ENCODE measurements at places on chromosomes 12 and 14. TPM values are rescaled to one million over a fixed set of nuclear protein-coding genes. Genes with fewer than 3 reads are reported as not detected.

GRCh38 chr12:98154850-98155249 lies 360.5 kb upstream of the TMPO start:
- H3K36me3 ChIP-seq, result no peaks in the 10 kb centered on the region
- no peak overlapping the region for H3K4me3 ChIP-seq
- DNase-seq, result no peak
- no peaks in the 10 kb centered on the region for H3K4me1 ChIP-seq

DNA sequence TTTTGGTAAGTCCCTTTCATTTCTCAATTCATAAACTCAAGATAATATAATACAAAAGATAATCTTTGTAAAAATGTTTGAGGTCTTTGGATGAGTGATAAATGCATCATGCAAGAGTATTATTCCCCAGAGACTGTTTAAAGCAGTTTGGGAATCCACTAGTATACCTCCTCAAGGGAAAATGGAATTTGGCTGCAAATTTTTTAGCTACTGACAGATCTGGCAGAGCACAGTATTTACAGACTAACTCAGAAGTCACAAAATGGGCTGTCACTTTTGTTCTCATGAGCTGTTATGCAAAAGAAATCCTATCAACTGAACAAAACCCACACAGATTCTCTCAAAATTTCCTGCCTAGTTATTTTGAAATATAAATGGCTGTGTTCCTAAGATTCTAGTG lies 9.9 kb downstream of the SPIC start:
- no peaks in the 10 kb centered on the region for H3K4me1 ChIP-seq
- H3K27ac ChIP-seq, result no peak overlapping the region
- no peaks in the 10 kb centered on the region for H3K27me3 ChIP-seq
- no peak overlapping the region for H3K4me3 ChIP-seq
- peak; percentile 29 for DNase-seq

DNA sequence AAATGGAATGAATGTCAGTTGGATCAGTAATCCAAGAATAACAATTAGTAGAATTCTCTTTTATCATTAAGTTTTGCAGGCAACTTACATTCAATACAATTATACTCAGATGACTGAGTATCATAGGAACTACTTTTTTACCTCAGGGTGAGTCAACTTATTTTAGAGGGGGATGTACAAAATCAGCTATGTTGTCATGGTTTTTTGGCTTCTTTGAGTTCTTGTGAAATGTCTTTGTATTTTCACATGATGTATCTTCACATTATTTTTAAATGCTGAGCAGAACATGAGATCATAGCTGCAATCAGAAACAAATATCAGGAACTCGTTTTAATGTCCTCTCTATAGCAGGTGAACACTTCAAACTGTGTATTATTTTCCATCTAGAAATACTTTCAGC lies 65.3 kb upstream of the PTPRR start:
- peaks cover 35% of the 10 kb centered on the region for H3K4me1 ChIP-seq
- no peaks in the 10 kb centered on the region for H3K27me3 ChIP-seq
- peak overlapping the region; percentile 39 for H3K27ac ChIP-seq
- H3K36me3 ChIP-seq, result no peaks in the 10 kb centered on the region
- H3K4me3 ChIP-seq, result no peak overlapping the region
- peak; percentile 56 for DNase-seq

DNA sequence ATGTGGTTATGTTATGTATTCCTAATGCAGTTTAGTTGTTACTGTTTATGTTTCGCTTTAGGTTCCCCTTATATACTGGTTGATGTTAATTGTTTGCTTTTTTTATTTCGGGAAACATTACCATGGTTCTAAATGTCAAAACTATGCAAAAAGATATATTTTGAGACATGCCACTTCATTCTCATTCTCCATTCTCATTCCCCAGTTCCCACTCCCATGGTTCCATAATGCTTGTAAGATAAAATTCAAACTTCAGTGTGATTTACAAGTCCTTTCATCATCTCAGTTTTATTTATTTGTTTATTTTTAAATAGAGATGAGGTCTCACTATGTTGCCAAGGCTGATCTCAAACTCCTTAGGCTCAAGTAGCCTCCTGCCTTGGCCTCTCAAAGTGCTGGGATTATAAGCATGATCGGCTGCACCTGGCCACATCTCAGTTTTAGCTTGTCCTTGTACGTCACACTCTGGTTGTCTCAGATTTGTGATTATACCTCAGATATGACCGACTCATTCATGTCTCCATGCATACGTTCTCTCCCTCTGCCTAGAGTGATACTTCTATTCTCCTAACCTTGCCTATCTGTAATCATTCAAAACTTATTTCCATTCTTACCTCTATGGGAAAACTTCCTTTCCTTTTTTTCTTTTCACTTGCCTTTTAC lies 407.8 kb upstream of the RGS6 start:
- H3K4me3 ChIP-seq, result no peak overlapping the region
- no peak overlapping the region for H3K27ac ChIP-seq
- no peaks in the 10 kb centered on the region for H3K27me3 ChIP-seq
- DNase-seq, result no peak
- H3K36me3 ChIP-seq, result no peaks in the 10 kb centered on the region
- peaks cover 18% of the 10 kb centered on the region for H3K4me1 ChIP-seq

DNA sequence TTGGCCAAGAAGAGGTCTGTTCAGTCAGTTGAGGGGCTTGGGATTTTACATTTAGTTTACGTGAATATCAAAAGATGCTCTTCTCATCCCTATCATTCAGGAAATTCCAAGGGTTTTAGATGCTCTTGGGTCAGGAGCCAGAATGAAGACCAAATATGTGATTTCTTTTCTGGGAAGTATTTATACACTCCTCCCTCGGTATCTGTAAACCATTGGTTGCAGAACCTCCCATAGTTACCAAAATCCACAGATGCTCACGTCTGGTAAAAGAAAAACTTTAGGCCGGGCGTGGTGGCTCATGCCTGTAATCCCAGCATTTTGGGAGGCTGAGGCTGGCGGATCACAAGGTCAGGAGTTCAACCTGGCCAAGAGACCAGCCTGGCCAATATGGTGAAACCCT lies 75.9 kb downstream of the TNFAIP2 start:
- H3K36me3 ChIP-seq, result no peaks in the 10 kb centered on the region
- H3K27ac ChIP-seq, result peak overlapping the region; percentile 61
- no peak overlapping the region for H3K4me3 ChIP-seq

The TM7SF3 gene
- 68.0 TPM for total RNA-seq

GRCh38 chr14:60650373-60650961 lies 1.2 kb upstream of the SIX1 start:
- no peak overlapping the region for H3K27ac ChIP-seq
- H3K4me1 ChIP-seq, result peaks cover 25% of the 10 kb centered on the region
- H3K36me3 ChIP-seq, result no peaks in the 10 kb centered on the region
- peaks cover 4% of the 10 kb centered on the region for H3K27me3 ChIP-seq
- peak; percentile 87 for DNase-seq

The SOX5 gene
- 5.1 TPM for total RNA-seq
